ENCODE measurements at places on chromosomes 7 and 10.

DNA sequence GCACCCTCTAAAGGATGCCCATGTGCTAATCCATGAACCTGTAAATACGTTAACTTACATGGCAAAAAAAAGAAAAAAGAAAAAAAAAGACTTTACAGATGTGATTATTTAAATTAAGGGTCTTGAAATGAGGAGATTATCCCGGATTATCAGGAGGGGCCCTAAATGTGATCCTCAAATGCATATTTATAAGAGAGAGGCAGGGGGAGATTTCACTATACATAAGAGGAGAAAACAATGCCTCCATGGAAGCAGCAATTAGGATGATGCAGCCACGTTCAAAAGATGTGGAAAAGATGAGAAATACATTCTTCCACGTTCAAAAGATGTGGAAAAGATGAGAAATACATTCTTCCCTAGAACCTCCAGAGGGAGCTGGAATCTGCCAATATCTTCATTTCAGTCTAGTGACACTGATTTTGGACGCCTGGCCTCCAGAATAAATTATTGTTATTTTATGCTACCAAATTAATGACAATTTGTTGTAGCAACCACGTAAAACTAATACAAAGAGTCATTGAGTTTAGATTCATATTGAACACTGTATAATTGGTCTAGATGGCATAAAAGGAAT, 328.4 kb upstream of the GNAI1 start:
- DNase-seq: no peak

DNA sequence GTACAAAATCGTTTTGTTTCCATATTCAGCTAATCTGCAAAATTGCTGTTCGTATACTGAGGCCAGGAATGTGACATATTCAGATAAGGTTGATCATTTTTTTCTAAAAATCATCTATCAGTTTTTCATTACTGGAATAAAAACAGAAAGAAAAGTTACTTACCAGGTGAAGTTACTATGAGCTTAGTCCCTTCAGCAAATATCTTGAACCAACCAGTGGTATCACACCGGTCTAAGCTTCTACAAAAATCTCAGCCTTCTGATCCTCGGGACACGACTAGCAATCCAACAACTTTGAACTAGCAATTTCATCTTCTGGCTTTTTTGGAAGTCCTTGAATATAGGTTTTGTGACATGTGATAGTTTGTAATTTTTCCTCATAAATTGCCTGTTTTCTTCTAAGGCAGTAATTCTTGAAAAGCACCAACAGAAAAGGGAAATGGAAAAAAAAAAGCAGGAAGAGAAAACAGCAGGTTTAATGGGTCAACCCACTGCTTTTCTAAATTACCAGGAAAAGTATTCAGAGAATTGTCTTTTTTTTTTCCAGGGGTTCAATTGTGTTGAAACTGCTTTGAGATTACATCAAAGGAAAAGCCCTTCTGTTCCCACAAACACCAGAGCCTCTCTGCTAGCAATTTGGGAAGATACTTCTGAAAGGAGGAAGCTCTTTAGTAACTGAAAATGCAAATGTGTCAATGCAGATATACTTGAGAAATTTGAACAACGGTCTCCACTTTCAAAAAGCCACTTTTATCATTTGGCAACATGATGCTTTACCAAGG, 2.9 kb upstream of the TARP start:
- DNase-seq: no peak

DNA sequence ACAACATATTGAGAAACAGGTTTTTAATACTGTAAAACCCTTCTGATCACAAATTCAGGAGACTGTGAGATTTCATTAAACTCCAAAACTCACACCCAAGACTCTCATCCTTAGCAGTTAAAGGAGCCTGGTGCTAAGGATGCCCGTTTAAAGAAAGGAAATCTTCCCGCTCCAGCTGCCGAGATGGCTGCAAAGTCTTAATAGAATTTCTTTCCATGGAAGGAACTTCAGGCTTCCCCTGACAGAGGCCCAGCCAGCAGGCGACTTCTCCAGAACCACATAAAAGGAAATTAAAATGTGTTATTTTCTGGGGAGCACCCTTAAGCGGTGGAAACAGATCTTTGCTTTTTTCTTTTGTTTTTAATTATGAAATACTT, 104.7 kb upstream of the CHST15 start:
- no peak for DNase-seq

- DNase-seq: no peak
Measured at GRCh38 chr7:122492007-122492406, 187.5 kb upstream of the FEZF1 start.

DNA sequence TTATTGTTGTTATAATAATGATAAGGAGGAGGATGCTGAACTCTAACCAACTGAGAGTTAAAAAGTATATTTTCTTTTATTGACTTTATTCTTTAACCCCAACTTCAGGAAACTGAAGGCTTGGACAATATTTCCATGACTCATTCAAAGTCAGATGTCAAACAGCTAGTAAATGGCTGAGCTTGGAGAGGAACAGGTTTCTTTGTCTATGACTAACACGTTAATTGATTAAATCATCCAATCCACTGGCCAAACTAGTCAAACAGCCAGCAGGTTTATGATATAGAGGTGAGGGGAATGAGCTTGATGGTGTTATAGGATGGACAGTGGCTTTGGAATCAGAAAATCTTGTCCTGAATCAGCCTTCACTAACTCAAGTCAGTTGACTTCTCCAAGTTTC, 119.1 kb upstream of the WDR11 start:
- no peak for DNase-seq

GRCh38 chr10:84477398-84478128, 149.2 kb downstream of the CCSER2 start:
- DNase-seq: no peak

DNA sequence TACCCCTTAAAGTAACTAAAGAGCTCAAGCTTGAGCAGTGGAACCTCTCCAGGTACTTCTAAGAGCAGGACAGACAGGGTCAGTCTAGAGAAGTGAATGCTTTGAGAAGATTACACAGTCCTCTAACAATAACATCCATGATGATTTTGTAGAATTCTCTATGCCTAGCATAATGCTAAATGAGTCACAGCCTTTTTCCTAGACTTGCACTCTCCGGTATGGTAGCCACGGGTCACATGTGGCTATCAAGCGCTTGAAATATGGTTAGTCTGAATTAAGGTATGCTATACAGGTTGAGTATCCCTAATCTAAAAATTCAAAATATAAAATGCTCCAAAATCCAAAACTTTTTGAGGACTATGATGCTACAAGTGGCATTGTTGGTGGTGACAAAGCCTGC, 166.6 kb upstream of the MKLN1 start:
- DNase-seq: no peak

GRCh38 chr10:47347303-47347675, 874 bp upstream of the RBP3 start:
- no peak for DNase-seq

DNA sequence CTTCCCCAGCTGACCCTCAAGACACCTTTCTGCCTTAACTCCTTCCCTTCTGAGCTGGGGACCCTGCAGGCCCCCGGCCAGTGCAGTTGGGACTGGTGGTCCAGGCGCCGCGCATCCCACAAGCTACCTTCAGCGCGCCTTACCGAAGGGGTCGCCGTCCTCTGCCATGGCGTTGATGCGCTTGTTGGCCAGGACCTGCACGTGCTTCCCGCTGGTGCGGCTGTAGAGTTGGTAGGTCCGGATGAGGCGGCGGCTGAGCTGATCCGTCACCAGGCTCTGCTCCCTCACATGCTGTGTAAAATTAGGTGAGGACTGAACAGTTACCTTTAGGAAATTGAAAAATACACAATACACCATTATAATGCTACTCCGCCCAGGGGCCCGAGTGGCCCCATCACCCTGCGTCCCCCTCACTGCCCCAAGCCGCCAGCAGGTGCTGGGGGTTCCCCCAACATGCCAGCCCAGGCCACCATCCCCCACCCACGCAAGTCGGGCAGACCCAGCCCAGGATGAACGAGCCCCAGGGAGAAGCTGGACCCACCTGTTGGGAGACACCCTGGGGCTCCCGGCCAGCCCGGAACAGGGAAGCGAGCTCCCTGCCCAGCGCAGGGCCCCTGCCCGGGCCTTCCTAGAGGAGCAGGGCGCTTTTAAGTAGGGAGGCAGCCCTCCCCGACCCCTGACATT, 1.2 kb downstream of the FGF8 start:
- DNase-seq: no peak

DNA sequence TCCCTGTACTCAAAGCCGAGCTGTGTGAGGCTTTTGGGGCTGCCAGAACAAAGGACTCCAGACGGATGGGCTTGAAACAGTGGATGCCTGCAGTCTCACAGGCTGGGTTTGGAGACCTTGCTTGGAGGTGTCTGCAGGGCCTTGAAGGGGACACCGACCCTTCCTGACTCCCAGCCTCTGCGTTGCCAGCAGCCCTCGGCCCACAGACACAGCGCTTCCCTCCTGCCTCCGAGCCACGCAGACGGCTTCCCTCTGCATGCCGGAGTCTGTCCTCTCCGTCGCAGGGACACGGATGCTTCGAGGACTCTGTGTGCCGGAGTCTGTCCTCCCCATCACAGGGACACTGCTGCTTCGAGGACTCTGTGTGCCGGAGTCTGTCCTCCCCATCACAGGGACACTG, 524.7 kb downstream of the DNAJB6 start:
- no peak for DNase-seq
